ENCODE measurements at places on chromosomes 12 and 14.

DNA sequence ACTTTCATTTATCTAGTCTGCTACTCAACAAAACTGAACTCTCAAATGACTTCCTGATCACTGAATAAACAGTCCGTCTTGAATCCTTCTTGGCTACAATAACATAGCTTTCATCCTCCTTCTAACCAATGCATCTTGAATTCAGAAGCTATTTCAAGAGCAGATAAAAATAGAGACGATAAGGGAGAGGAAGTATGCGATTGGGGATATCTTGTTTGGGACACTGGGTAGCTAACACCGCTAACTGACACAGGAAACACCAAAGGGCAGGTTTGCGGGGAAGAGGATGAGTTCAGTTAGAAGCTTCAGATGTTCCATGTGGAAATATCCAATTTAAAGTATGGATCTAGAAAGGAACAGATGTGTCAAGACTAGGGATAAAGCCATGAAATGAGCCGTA lies 102.5 kb downstream of the SLC41A2 start:
- DNase-seq: no peak

- no peak for DNase-seq
Measured at GRCh38 chr14:99635116-99635515, 9.8 kb upstream of the HHIPL1 start.

DNA sequence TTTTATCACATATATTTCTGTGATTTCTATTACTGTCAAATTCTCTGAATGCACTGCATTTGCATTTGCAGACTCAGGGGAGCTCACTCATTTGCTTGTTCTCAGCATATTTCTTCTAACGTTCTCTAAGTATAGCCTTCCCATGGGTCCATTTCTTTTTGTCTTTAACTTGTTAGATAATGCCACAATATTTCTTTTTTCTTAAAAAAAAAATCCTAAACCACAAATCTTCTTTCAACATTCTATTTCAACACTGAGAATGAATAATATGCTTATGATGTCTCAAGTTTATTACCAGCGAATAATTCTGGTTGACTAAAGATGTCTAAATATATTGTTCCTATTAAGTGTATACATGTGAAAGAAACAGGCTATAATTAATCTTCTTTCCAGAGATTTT lies 200.2 kb downstream of the ANO6 start:
- DNase-seq: no peak

DNA sequence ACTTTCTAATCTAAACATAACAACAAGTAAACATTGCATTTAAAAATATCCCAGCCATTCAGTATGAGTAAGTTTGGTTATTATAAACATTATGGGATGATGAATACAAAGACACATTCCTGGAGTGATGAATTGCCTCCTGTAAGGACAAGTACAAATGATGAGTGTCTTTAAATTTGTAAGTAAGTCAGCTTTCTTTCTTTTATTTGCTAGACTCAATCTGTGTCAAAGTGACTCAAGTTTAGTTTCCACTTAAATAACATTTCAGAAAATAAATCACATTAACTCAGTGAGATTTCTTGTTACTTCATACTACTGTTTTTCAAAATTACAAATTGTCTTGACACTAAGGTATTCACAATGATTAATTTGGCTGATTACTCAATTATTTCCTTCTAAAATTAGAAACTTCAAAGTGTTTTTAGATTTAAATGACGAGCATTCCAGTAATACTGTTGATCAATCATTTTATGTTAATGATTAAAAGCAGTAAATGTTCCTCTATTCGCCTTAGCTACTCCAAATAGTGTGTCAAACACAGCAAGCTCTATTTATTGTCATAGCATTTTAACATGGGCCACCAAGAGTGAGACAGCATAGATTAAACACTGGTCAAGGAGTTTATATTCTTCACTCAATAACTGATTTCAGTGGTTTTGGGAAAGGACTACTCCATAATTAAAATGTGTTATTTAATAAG lies 658.0 kb upstream of the MDGA2 start:
- no peak for DNase-seq

GRCh38 chr14:22375321-22375930 lies 213.6 kb downstream of the DAD1 start:
- DNase-seq: no peak

DNA sequence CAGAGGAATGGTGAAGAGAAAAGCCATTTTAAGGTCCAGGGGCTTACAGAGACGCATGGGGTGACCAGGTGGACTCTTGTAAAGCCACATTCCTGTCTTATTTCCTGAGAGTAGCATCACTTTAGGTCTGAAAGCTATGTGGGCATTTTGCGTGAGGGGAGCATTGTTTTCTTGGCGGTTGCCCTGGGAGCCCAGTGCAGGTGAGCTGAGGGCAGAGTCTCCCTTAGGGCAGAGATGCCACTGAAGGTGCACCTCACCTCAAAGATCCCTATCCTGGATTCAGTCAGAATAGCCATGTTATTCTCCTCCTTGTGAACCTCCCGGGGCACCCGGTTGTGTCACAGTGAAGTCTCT lies 12.4 kb downstream of the GLRX5 start:
- DNase-seq: no peak

- no peak for DNase-seq
Measured at GRCh38 chr12:106580671-106581508, 1.9 kb upstream of the RFX4 start.

- no peak for DNase-seq
Measured at GRCh38 chr12:101924618-101925017, 47.2 kb downstream of the DRAM1 start.

DNA sequence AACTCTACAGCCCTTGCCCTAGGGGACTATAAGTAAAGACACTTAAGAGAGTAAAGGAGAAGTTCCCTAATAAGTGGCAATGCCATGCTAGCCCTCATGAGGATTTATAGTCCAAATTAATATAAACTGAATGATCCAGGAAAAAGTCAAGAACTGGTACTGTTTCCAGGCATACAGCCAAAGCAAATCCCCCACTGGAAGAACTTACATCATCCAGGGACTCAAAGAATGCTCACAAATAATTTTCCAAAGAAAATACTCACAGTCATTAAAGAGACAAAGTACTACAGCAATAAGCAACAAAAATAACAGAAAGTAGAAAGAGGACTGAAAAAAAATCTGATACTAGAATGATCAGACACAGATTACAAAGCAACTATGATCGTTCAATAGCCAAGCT lies 79.7 kb upstream of the RAP1B start:
- no peak for DNase-seq

DNA sequence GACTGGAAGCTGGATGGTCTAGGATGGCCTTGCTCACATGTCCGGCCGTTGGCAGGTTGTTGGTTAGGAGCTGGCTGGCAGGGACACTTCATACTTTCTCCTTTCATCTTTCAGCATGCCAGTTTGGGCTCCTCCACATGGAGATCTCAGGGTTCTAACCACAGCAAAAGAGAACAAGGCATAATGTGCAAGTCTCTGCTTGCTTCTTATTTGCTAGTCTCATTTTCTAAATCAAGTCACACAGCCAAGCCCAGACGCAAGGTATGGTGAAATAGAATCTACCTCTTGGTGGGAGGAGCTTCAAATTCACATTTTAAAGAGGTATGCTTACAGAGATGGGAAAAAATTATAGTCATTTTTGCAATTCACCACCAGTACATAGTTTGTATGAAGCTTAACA lies 69.1 kb upstream of the NAP1L1 start:
- no peak for DNase-seq

DNA sequence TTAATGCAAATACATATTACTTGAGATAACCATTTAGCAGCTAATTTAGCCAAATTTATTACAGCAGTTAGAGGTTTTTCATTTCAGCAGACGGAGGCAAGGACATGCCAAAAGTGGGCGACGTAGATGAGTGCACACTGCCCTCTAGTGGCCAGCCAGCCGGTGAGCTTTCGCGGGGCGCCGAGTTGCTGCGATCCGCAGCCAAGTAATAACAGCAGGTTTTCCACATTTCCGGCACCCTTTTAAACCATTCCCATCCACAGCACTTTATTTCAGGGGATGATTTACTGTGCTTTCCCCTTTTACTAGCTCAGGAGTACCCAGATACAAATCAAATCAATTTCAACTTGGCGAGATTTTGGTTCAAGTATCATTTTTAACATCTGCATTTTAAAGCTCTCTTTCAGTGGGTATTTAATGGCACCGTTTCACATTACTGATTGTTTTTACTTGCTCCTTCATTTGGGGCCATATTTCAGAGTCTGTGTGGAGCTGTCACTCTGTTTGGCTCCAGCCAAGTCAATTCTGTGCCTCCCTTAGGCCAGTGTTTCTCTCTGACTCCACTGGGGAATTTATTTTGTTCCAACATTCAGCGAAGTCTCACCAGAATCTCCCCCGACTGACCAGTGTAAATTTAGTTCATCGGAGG lies 158.0 kb downstream of the EGLN3 start:
- peak; percentile 57 for DNase-seq

- DNase-seq: no peak
Measured at GRCh38 chr14:87067591-87067990, 925.4 kb downstream of the GALC start.

GRCh38 chr14:58395562-58395811 lies 243 bp upstream of the TOMM20L start:
- no peak for DNase-seq

GRCh38 chr12:106867651-106868050 lies 88.1 kb upstream of the TMEM263 start:
- DNase-seq: no peak

GRCh38 chr12:108367436-108367835 lies 28.3 kb upstream of the CMKLR1 start:
- DNase-seq: no peak

- DNase-seq: no peak
Measured at GRCh38 chr12:66590275-66590985, 88.4 kb downstream of the GRIP1 start.

GRCh38 chr14:104281768-104282301 lies 143.4 kb downstream of the KIF26A start:
- no peak for DNase-seq

- DNase-seq: no peak
Measured at GRCh38 chr14:32375663-32376062, 46.6 kb downstream of the AKAP6 start.

GRCh38 chr14:28406196-28406595 lies 360.4 kb upstream of the FOXG1 start:
- no peak for DNase-seq

DNA sequence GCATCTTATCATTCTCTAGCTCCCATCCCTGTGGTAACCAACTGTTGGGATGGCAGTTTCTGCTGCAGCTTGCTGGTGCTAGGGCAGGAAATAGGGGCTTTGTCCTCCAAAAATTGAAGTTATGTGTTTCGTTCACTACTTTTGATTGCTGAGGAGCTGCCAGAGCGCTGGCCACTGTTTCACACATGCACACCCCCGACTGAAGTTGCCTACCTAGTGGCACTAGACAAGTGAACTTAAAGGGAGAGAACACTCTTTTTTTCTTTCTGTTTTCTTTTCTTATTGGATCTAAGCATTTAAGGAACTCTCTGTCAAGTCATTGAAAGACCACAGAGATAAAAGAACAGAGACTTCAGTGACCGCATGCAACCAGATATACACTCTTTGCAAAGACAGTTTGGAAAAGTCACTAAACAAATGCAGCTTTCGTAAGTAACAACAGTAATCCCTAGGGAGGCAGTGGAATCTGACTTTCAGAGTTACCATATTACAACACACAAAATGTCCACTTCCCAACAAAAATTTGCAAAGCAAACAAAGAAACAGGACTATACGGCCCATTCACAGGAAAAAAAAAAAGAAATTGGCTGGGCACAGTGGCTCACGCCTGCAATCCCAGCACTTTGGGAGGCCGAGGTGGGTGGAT lies 12.0 kb downstream of the TFCP2 start:
- no peak for DNase-seq

- DNase-seq: no peak
Measured at GRCh38 chr12:58489394-58489793, 430.9 kb downstream of the LRIG3 start.

DNA sequence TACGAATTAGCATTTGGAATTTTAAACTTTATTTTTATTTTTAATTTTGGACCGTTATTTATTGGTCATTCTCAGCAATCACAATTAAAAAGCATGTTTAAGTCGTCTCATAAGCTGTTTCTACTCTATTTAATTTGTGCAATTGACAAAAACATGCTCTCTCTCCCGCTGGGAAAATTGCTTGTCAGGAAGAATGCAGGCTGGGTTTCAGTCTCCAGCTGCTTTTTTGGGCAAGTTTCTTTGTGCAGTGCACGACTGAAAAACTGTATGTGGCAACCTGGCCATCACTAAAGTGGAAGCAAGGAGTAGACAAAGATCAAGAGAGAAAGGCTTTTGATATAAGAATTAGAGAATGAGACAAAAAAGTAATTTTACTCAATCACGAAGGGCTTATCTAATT lies 941.5 kb upstream of the MDGA2 start:
- DNase-seq: no peak

DNA sequence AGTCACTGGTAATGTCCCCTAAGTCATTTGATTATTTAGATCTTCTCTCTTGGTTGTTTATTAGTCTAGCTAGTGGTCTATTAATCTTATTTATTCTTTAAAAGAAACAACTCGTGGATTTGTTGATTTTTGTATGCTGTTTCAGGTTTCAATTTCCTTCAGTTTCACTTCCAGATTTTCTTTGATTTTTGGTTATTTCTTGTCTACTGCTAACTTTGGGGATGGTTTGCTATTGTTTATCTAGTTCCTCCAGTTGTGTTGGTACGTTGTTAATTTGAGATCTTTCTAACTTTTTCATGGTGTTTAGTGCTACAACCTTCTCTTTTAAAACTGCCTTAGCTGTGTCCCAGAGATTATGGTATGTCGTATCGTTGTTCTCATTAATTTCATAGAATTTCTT lies 18.5 kb upstream of the CD69 start:
- DNase-seq: no peak

- no peak for DNase-seq
Measured at GRCh38 chr12:79023261-79023660, 158.7 kb downstream of the SYT1 start.

- no peak for DNase-seq
Measured at GRCh38 chr14:41872931-41873685, 266.4 kb downstream of the LRFN5 start.

DNA sequence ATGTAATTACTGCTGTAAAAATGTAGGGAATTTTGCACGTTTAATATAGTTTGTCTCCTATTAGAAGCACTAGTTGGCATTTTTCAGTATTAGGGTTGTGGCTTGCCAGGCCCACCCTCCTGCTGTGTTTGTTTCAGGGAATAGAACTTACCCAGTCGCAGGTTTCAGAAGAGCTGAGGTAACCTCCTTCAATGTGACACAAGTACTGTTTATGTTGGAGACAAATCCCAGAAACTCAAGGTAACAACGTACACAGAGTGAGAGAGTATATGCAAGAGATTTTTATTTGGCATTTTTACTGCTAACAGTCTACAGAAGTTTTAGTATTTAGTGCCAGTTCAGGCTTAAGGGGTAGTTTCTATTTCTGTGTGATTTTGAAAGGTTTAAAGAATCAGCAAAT lies 284.3 kb downstream of the RAD51B start:
- DNase-seq: no peak

DNA sequence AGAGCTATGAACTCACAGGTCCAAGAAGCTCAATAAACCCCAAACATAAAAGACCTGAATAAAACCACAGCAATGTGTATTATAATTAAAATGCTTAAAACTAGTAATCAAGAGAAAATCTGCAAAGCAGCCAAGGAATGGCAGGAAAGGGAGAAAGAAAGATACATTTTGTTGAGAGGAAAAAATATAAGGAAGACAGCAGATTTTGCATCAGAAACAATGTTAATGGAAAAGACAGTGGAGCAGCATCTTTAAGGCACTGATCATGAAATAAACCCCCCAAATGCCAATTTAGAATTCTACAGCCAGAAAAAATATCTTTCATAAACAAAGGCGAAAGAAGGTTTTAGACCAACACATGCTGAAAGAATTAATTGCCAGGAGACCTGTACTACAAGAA lies 39.3 kb downstream of the RAN start:
- DNase-seq: no peak
